Activated naive CD4-positive, alpha-beta T cell treated with Interleukin-2 at 50 U/mL for 16 hours (primary cell): ENCODE measurements at places on chromosomes 6 and 20.
A peak's percentile ranks its signal among the peaks of the same experiment; 100 is the strongest.

DNA sequence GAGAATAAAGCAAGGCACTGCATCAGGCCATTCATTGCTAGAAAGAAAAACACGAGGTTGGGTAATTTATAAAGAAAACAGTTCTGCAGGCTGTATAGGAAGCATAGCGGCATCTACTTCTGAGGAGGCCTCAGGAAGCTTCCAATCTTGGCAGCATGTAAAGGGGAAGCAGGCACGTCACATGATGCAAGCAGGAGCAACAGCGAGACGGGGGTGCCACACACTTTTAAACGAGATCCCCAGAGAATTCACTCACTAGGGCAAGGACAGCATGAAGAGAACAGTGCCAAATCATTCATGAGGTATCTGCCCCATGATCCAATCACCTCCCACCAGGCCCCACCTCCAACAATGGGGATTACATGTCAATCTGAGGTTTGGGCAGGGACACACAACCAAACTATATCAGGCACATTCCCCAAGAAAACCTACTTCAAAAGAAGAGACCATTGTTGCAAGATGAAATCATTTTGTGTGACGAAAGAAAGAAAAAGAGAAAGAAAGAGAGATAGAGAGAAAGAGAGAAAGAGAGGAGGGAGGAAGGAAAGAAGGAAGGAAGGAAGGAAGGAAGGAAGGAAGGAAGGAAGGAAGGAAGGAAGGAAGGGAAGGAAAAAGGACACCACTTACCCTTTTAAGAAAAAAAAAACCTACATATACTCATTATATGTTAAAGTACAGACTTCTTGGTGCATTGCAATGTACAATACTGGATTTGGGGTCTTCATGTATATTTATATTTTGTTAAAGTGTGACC is 95.9 kb upstream of the PLEKHG1 start:
- no peak for DNase-seq

DNA sequence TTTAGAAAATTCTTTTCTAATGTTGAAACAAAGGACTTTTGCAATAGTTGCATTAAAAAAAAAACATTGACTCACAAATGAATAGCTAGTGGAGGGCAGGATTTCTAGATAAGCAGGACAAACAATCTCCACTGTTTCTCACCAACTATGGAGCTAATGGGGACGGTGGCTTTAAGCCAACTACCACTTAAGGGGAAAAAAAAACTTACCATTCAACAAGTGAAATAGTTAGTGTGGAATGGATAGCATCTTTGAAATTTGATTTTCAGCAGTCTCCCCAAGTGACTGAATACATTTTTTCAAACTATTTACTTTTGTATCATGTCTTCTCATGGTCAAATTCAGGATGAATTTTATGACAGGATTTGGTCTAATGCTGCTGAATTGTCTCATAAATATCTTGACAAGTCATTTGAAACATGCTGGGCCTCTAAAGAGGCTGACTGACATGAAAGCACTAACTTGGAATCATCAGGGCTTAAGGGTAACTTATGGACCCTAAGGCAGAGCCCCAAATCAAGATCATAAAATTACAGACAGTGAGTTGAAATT is 100.5 kb downstream of the EYA4 start:
- no peak for DNase-seq

DNA sequence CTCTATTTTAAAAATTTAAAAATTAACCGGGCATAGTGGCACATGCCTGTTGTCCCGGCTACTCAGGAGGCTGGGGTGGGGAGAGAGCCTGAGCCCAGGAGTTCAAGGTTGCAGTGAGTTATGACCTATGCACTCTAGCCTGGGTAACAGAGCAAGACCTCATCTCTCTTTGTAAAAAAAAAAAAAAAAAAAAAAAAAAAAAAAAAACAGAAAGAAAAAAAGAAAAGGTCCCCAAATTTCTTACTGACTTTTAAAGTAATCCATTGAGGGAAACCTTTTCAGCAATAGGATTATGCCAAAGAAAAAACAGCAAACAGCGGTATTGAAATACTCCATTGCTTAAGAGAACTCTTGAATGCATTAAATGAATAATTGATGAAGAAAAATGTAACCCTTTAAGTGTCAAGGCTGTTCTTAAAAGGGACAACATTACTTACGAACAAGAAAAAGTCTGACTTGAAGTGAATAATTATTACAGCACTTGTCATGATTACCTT is 6.0 kb upstream of the DNAAF9 start:
- DNase-seq, result no peak

DNA sequence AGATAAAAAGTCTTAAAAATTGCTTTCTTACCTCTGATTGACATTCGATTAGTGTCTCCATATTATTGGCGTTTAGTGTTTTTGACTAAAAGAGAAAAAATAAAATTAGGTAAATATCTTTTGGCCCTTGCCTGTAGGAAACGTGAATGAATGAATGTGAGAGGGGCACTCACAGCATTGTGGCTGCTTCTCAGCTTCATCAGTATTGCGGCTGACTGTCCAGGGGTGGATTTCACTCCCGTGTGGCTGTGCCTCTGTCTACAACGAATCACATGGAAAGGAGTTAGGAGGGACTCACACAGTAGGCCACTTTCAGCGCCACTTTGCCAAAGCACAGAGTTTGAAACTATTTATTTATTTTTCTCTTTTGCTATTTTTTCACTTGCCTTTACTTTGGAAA is 844 bp downstream of the TAGAP start:
- DNase-seq, result peak; percentile 39

- no peak for DNase-seq
These were observed 9.3 kb downstream of the ELOVL5 start for GRCh38 chr6:53339424-53339823.

DNA sequence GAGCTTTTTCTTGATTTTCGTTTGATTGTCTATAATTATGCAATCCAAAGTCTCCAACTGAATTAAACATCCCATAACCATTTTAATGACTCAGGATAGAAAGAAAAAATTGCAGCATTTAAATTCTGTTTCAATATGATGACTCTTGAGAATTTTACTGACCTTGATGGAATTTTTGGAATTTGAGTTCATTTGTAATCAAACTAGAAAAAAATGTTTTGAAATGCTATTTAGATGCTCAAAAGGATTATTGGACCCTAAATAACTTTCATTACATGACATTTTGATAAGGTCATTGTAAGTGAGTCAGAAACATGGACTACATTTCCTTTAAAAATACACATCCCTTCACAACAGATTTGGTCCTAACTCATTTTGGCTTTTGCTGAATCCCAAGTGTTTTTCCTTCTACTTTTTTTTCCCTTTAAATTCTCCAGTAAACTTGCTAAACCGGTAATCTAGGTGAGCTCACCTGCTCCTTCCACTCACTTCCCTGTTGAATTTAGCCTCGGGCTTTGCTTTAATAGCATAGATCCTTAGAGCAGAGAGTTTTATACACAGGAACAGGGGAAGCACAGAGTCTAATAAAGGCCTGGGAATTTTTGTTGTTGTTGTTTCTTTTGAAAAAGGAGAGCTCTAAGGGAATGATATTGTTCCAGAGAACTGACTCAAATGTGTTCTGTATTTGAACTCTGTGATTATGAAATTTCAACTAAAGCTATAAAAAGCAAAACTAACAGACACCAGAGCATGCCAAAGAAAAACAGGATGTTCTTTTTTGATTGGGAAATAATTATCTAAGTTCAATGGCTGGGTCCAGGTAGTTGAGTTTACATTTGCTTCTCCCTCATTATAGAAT is 1088.2 kb upstream of the CITED2 start:
- DNase-seq, result no peak

DNA sequence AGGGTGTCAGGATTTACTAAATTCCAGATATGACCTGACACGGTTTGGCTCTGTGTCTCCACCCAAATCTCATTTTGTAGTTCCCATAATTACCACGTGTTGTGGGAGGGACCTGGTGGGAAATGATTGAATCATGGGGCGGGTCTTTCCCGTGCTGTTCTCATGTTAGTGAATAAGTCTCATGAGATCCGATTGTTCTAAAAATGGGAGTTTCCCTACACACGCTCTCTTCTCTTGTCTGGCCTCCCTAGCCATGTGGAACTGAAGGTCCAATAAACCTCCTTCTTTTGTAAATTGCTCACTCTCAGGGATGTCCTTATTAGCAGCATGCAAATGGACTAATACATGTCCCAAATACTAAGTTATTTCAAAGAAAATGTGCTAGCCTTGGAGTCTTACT is 121.1 kb downstream of the CENPW start:
- DNase-seq, result no peak

DNA sequence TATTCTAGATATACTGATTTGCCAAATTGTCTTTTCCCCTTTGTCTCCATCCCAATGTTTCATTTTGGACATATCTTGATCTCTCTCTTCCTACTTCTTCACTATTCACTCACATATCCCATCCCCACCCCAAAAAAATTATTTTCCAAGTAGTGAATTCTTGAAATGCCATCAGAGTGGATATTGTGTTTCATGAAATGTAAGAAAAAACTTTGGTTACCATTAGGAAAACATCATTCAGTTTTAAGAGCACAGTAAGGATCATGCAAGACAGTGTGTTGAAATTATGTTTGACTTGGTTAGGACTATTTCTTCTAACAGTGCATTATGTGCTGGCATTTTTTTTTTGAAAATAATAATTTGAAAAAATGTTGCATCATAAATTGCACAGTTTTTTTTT is 5.7 kb downstream of the RSPO3 start:
- no peak for DNase-seq

GRCh38 chr6:170429450-170429849 is 122.9 kb downstream of the FAM120B start:
- DNase-seq, result no peak

- DNase-seq, result no peak
These were observed 68.4 kb downstream of the VEGFA start for GRCh38 chr6:43838276-43839036.

DNA sequence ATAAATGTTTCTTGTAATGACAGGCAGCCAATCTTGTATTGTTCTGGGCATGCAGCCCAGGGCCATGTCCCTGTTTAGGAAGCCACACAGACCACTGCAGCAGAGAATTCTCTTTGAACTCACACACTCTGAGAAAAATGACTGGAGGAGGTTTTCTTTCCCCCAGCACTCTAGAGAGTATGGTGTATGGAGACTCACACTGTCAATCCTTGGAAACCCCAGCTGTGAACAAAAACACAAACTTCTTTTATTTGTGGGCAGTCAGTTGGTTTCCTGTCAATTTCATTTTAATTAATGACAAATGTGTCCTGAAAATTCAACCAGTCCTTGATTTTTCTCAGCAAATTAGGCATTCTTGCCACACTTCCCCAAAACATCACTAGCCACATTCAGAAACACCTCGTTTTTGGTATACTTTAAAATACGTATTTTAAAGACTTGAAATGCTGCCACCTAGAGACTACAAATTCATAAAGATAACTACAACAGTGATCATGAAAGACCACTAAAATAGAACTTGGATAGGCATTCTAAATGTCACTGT is 52.9 kb upstream of the UFL1 start:
- DNase-seq, result no peak

DNA sequence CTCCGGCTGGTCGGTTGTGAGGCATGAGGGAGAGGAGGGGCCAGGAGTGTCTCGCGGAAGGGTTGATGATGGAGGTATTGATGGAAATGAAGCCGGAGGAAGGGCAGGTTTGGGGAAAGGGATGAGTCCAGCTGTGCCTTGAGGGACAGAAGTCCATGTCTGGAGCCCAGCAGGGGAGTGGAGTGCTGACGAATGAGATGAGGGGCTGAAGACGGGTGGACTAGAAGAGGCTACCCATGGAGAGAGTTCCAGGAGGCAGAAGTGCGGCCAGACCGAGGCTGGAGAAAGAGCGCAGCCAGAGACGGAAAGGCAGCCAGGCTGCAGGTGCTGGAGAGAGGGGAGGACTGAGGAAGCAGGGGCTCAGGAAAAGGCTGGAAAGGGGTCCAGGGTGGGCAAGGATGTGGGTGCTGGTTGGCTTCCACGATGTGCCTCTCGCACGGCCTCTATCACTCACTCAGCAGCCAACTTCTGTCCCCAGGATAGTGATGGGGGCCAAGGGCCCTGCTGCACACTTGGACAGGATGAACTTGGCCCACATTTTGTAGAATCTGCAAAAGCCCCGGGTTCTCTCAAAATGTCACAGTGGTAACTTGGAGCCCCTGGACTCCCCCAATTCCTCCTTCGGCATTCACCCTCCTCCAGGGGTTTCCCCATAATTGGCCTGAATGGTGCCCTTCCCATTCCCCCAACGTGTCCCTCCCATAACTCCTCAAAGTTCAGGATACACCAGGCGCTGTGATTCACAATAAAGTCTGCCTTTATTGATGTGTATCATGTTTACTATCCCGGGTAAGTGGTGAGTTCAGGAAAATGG is 627 bp upstream of the EIF6 start:
- DNase-seq, result no peak

DNA sequence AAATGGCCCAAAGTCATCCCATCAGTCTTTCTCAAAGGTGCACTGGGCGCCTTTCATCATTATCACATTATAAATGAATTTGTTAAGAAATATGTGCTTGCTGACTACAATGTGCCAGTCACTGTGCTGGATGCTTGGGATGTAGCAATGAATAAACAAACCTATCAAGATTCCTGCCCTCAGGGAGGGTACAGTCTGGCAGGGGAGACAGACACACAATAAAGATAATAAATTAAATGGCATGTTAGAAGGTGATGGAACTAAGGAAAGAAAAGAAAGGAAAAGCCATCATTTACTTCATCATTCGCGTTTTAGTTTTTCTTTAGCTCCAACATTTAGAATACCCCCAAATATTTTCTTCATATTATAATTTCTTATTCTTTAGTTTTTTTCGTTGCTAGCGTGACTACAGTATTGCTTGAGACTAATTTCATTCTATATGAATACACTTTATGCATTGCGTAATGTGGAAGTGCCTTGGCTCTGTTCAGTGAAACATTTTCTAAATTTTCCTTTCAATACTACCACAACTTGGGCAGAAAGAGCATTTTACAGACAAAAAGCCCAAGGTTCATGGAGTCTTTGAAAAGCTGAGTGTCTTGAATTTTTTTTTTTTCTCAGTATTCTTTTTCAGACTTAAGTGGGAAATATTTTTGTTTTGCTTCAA is 48.7 kb upstream of the CITED2 start:
- no peak for DNase-seq

- no peak for DNase-seq
These were observed 55.8 kb downstream of the SULF2 start for GRCh38 chr20:47729472-47729871.

- no peak for DNase-seq
These were observed 209.3 kb downstream of the GMDS start for GRCh38 chr6:2035826-2036709.

GRCh38 chr20:44364068-44364467 is 8.6 kb downstream of the HNF4A start:
- no peak for DNase-seq

- DNase-seq, result no peak
These were observed 329.8 kb upstream of the EPHA7 start for GRCh38 chr6:93749191-93749590.
